Common myeloid progenitor, CD34-positive (primary cell): ENCODE measurements at places on chromosomes 7 and 10.

GRCh38 chr10:21174715-21175495, 277.8 kb upstream of the NEBL start:
- DNase-seq, result peak; percentile 15
- no peak overlapping the region for H3K4me3 ChIP-seq

DNA sequence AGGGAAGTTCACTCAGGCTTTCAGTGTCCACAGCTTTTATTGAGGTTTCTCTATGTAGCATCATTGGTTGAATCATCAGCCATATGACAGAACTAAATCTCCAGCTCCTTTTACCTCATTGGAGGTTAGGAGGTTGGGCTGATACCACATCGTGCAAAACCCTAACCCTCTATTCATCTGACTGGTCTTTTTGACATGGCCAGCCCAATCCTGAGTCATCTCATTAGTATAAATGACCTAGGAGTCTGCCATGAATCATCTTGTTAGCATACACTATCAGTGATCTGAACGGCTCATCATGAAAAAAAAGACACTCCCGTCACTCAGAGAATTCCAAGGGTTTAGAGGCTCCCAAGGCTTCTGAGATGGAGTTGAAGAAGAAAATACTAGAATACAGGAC, 669.8 kb upstream of the POT1 start:
- H3K4me3 ChIP-seq, result no peak overlapping the region
- H3K36me3 ChIP-seq, result no peaks in the 10 kb centered on the region
- H3K4me1 ChIP-seq, result no peaks in the 10 kb centered on the region
- no peak overlapping the region for H3K27ac ChIP-seq
- DNase-seq, result no peak

GRCh38 chr10:13970957-13971353, 359.8 kb downstream of the FRMD4A start:
- no peaks in the 10 kb centered on the region for H3K4me1 ChIP-seq
- H3K4me3 ChIP-seq, result no peak overlapping the region
- no peaks in the 10 kb centered on the region for H3K36me3 ChIP-seq
- no peaks in the 10 kb centered on the region for H3K27me3 ChIP-seq

GRCh38 chr7:80842022-80842790, 76.6 kb downstream of the SEMA3C start:
- no peak overlapping the region for H3K27ac ChIP-seq
- no peak for DNase-seq
- H3K4me1 ChIP-seq, result no peaks in the 10 kb centered on the region
- no peaks in the 10 kb centered on the region for H3K27me3 ChIP-seq
- no peak overlapping the region for H3K4me3 ChIP-seq

- H3K27ac ChIP-seq, result no peak overlapping the region
- H3K4me1 ChIP-seq, result peaks cover 11% of the 10 kb centered on the region
- no peaks in the 10 kb centered on the region for H3K27me3 ChIP-seq
- no peak overlapping the region for H3K4me3 ChIP-seq
- no peaks in the 10 kb centered on the region for H3K36me3 ChIP-seq
- DNase-seq, result no peak
Measured at GRCh38 chr10:50605269-50605950, 18.3 kb downstream of the SGMS1 start.

DNA sequence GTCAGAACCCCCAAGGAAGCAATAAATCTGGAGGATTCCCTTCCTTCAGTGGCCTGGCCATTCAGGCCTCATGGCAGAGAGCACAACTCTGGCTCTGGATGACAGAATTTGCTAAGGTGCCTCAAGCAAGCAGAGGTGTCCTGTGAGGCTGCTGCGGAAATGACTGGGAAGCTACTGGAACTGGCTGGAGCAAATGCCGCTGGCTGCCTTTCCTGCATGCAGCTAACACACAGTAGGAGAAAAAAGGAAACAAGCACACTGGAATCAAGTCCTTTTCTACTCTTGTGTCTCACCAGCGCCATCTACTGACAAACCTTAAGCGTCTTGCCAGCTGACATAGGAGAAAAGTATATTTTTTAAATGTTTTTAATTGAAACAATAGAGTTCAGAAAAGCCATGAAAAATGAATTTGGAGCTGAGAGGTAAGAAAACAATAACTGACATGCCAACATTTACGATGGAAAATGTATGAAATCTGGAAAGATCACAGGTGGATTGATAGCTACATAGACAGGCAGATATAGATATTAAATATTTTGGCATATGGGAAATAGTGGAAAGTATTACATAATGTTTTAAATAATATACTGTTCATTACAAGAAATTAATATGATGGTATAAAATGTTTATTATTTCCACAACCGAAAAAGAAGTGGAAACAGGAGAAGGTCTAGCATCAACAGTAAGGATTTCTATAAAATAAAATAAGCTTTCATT, 951.6 kb downstream of the ANKRD7 start:
- no peak overlapping the region for H3K4me3 ChIP-seq
- H3K27ac ChIP-seq, result no peak overlapping the region
- DNase-seq, result peak; percentile 72
- no peaks in the 10 kb centered on the region for H3K27me3 ChIP-seq
- no peaks in the 10 kb centered on the region for H3K4me1 ChIP-seq

- no peaks in the 10 kb centered on the region for H3K36me3 ChIP-seq
- peak; percentile 57 for DNase-seq
- peaks cover 15% of the 10 kb centered on the region for H3K4me1 ChIP-seq
- peaks cover 3% of the 10 kb centered on the region for H3K27me3 ChIP-seq
- H3K27ac ChIP-seq, result no peak overlapping the region
Measured at GRCh38 chr7:100642534-100642907, 1.2 kb upstream of the TFR2 start.

DNA sequence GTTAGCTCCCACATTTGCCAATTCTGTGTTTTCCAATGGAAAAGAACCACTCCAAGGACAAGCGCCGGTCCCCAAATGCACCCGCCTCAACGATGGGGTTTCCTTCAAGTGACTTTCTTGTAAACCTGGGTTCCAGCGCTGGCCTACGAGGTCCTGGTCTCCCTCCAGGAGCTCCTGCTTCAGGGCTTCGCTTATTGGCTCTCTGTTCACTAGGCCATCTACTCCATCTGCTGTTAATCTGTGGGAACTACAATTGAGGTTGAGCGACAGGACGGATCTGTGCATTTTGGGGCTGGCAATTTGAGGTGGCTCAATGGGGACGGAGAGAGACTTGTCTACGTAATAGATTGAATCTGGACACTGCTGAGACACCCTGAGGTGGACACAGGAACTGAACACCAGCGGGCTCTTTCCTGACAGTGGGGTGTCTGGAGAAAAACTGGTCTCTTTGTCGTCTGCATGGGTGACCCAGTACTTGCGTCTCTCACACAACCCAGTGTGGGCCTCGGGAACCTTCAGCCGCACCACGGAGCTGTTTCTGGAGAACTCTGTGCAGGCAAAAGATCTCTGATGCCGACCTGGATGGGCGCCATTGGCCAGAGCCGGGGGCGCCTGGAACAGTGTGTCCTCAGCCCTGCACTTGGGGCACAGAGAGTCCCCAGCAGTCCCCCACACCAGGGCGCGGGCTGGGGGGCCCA, 115.9 kb upstream of the ADAM12 start:
- H3K27me3 ChIP-seq, result no peaks in the 10 kb centered on the region
- no peak overlapping the region for H3K27ac ChIP-seq
- no peaks in the 10 kb centered on the region for H3K36me3 ChIP-seq
- peak; percentile 70 for DNase-seq
- no peak overlapping the region for H3K4me3 ChIP-seq

DNA sequence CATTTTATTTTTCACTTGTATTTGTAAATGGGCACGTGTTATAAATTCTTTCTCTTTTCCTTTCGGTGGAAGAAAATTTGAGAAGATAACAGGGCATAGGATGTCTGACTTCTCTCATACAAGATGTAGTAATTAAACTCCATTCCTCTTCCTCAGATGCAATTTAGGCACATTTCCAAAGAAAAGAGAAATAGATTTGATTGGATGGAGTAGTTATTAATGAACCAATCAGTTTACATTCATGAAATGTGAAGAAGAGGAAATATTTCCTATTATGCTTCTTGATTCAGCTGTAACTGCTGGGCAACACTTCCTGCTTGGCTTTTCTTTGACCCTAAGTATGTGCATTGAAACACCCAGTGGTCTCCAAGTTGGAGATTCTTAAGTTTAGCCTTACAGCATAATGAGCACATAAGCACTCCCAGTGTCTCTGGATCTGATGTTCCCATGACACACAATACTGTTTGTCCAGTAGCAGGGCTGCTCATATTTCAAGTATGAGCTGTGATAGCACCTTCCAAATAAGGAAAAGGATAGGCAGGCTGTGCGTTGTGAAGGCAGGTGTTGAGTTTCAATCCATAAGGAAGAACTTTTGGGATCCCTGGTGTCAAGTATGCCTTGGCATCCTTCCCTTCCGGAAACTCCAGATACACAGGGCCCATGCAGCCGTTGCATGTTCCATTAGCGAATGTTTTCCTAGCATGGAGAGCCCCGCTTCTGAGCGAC, 33.4 kb upstream of the COBL start:
- no peak overlapping the region for H3K4me3 ChIP-seq
- no peaks in the 10 kb centered on the region for H3K4me1 ChIP-seq
- no peaks in the 10 kb centered on the region for H3K27me3 ChIP-seq
- no peak overlapping the region for H3K27ac ChIP-seq
- no peaks in the 10 kb centered on the region for H3K36me3 ChIP-seq
